Stimulated activated CD4-positive, alpha-beta T cell treated with anti-CD3 and anti-CD28 coated beads, TNF-alpha, amount 100 ng/mL, for 48 hours (primary cell): ENCODE measurements at places on chromosomes 2 and 18.

DNA sequence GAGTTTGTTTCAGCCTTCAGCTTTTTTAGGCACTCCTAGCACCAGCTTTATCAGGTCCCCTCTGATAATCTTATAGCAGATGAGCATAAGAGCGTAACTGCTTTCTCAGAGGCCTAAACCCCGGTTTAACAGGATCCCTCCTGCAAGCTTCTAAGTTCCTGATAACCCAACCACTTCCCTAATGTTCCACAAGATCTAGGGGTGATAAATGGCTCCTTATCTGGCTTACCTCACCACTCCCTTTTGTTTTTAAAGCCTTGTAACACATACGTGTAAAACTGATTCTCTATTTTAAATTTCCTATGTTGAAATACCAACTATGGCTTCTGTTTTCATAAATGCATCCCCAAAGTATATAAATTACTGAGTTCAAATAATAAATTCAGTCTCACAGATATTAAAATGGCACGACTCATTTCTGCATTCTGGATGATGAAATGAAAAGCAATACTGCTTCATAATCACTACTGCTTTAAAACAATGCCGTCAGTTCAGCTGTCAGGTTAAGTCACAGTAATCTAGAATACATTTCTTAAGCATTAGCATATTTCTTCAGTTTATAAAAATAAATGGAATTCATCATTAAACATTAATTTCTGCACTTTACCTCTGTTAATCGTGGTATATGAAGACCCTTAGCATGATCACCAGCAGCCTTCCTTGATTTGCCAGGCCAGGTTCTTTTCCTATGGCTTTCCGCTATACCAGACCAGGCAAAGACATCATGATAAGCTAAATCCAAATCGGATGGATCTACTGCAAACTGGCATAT is 126.3 kb downstream of the C2orf74 start:
- DNase-seq, result no peak

DNA sequence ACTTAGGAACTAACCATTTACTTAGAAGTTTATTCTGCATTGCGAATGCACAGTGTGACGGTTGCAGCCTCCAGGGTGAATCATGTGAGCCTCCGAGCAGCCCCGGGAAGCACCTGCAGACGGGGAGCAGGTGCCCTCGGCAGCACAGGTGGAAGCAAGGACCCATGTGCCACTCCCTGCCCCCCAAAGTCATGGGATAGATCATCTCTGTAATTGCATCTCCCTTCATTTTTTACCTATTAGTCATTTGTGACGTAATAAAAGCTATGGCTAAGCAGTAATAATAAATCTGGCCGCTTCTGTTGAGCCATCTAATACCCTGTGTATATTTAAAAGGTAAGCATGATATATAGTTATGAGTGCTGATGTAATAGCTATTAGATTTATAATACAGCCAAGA is 97.2 kb downstream of the PTGR3 start:
- no peak for DNase-seq

- no peak for DNase-seq
Measured at GRCh38 chr2:201176081-201176481, 6.9 kb upstream of the CASP10 start.

GRCh38 chr2:108614043-108614545 is 79.8 kb downstream of the LIMS1 start:
- DNase-seq, result no peak

GRCh38 chr2:37877457-37878315 is 47.4 kb upstream of the RMDN2 start:
- no peak for DNase-seq

GRCh38 chr2:147214914-147215313 is 629.9 kb upstream of the ACVR2A start:
- no peak for DNase-seq

DNA sequence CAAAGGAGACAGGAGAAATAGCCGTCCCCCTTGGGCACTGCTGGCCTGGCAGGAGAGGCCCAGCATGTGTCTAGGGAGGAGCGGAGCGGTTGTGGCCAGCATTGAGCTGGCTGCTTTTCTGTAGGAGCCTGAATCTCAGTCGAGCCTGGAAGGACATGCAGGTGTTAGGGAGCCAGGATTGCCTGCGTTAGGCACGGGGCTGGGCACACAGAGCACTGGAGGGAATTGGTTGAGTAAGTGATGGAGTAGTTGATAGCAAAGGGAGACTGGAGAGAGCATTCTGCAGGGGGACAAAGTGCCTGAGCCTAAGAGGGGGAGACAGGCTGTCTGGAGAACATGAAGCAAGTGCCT is 22.8 kb downstream of the ASAP2 start:
- no peak for DNase-seq

GRCh38 chr2:226270285-226271058 is 529.1 kb downstream of the IRS1 start:
- DNase-seq, result no peak

DNA sequence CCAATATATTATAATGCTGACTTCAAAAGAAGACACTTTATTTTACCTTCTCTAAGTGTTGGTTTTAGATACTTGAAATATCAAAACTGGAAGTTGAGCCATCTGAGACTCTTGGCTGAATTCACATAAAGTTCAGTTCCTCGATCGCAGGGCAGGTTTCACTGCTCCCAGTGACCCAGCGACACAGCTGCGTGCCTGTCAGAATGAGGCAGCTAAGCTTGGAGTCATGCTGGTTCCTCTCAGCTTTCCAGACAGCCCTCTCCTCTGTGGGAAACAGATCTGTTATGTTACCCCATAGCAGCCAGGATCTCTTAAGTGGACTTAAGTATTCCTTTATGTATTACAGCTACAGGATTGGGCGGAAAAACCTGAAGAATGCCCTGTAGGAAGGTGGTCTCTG is 142.8 kb upstream of the ALPP start:
- no peak for DNase-seq

- no peak for DNase-seq
Measured at GRCh38 chr2:37263839-37264238, 32.4 kb downstream of the NDUFAF7 start.

DNA sequence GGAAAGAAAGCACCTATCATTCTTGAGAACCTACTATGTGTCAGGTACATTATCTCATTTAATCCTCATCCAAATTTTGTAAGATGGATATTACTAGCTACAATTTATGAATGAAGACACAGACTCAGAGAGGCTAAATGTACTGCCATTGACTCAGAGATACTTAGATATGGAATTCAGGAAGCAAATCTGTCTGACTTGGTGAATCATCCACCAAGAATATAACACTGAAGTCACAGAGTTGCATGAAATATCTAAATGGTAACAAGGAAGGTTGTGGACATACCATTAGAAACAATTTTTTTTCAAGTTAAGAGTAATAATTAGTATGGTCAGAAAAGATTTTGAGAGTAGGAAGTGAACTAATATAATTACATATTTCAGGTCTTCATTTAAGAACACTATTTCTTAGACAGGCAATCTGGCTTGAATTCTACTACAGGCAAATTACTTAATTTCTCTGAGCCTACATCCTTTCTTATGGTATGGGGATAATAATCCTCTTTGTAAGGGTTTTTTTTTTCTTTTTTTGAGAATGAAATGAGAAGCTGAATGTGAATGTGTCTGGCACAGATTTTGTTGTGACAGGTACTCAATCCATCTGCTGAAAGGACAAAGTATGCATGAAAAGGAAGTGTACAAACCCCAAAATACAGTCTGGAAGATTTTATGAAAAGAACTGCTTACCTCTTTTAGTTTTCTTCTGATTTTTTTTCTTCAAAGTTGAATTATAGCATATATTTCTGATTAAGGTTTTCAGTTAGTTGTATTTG is 14.8 kb upstream of the C2orf66 start:
- no peak for DNase-seq
